CD4-positive, alpha-beta T cell treated with Interleukin-15 for 1 hour (primary cell): ENCODE measurements at places on chromosomes 6 and 20.

GRCh38 chr6:34663831-34664255 is 32.7 kb downstream of the ILRUN start:
- DNase-seq = no peak

DNA sequence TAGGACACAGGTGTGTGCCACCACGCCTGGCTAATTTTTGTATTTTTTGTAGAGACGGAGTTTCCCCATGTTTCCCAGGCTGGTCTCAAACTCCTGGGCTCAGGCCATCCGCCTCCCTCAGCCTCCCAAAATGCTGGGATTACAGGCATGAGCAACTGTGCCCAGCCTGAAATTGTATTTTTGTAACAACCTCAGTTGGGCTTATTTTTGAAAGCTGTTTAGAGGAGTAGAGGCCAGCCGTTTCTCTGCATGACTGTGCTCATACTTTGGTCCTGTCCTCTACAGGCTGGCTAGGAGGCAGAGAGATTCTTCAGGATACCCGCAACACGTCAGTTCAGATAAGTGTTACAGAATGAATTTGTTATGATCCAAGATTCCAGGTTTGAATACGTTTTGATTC is 22.1 kb downstream of the CAGE1 start:
- no peak for DNase-seq

DNA sequence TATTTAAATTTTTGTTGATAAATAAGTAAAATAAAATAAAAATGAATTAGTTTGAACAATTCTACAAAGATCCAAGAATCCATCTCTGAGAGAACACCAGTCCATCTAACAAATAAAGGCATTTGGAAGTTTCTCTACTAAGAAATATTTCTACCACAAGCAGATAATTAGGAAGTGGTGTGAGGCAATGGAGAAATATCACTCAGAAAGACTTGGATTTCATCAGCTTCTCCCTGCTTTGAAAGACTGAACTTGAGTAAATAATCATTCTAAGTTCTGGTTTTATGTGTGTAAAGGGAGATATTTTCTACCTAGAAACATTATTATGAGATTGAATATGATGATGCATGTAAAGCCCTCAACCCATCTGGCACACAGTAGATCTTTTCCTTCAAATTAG is 17.8 kb upstream of the TCF21 start:
- DNase-seq = no peak

GRCh38 chr6:89661559-89661958 is 23.0 kb upstream of the LYRM2 start:
- no peak for DNase-seq

DNA sequence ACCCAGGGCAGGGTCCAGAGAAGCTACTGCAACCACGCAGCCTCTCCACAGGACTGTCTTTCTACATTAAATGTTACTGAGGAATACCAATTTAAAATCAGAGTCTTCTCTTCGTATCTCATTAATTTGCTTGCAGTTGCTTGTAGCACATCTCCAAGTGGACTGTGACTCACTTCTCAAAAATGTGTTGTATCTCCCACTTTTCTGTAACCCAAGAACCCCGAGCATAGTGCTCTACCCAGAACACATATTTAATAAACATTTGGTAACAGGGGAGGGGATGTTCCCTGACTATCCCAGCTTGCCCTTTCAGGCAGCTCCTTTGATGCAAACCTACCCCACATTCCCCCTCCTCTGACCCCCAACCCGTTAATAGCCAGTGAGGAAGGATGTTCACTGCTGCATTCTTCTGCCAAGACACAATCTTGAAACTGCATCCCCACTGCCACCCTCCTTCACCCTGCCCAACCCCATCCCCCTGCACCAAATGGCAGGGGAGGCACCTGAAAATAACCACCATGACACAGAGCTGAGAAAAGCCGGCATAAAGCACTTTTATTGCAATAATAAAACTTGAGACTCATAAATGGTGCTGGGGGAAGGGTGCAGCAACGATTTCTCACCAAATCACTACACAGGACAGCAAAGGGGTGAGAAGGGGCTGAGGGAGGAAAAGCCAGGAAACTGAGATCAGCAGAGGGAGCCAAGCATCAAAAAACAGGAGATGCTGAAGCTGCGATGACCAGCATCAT is 24.2 kb downstream of the FKBP1A start:
- no peak for DNase-seq

GRCh38 chr6:124879110-124879991 is 82.9 kb upstream of the RNF217 start:
- DNase-seq = no peak

- peak; percentile 66 for DNase-seq
These were observed 197.0 kb downstream of the UTRN start for GRCh38 chr6:144482142-144482541.

GRCh38 chr20:31661625-31662371 is 24.1 kb downstream of the COX4I2 start:
- peak; percentile 73 for DNase-seq

DNA sequence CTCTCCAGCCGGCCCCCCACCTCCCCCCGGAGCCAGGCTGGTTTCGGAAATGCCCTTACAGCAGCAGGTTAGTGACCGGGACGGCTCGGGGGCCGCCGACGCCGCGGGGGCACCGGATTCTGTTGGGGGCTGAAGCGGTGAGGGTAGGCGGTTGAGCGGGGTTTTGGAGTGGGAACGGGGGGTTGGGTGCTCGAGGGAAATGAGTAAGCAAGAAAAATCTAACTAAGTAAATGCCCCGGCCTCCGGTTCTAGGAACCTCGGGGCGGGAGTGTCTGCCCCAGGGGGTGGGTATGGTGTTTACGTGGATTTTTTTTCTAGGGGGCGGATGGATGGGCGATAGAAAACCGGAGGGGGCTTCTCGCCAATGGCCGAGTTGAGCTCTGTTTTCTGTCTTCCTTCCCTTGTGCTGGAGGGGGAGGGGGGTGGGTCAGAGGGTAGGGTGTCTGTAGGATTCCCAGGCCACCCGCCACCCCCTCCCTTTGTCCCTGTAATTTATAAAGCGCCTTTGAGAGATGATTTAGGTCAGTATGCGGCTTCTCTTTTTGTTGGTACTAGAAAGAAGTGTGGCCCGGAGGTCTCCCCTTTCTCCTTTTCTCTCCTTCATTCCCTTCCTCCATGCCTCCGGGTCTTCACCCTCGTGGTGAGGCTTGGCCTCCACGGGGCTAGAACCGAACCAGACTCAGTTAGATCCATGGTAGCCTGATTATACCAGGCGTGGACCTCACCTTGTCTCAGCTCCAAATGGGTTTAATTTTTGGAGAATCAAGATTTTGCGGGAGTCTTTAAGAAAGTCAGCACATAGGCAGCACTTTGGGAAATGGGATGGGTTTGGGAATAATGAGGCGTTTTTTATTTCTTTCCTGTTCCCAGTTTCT is 2.3 kb downstream of the E2F3 start:
- peak; percentile 75 for DNase-seq

DNA sequence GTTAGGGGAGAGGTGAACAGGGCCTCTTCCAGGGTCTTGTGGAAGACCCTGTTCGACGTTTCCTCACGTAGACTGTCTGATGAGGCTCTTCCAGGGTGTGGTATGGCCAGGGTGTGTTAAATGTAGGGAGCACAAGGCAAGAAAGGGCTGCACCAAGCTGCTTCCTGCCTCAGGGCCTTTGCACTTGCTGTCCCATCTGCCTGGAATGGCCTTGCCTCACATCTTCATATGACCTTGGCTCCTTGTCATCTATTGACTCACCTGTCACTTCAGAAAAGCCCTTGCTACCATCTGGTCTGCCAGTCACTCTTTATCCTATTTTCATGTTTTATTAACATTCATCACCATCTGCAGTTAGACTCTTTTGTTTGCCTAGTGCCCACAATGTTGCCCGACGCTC is 31.0 kb downstream of the E2F3 start:
- DNase-seq = no peak

- no peak for DNase-seq
These were observed 295.6 kb downstream of the GRIK2 start for GRCh38 chr6:101689156-101689555.

- no peak for DNase-seq
These were observed 21.6 kb downstream of the NAPB start for GRCh38 chr20:23399568-23400241.

- DNase-seq = no peak
These were observed 48.6 kb downstream of the FIG4 start for GRCh38 chr6:109739686-109740085.

DNA sequence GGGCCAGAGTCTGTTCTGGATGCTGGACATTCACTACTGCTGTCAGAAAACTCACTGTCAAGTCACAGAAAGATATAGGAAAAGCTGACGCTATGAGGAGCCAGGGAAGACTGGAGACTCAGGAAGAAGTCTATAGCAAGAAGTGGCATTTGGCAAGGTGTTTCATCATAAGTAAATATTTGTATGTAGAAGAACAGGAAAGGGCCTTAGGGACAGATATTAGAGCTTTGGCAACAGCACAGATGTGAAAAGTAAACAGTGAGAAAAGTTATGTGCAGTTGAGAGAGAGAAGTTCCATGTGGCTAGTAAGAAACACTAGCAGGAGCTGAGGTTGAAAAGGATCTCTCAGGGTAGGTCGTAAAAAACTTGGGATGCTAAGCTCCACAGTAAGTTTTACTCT is 868.9 kb downstream of the PHF3 start:
- DNase-seq = no peak

DNA sequence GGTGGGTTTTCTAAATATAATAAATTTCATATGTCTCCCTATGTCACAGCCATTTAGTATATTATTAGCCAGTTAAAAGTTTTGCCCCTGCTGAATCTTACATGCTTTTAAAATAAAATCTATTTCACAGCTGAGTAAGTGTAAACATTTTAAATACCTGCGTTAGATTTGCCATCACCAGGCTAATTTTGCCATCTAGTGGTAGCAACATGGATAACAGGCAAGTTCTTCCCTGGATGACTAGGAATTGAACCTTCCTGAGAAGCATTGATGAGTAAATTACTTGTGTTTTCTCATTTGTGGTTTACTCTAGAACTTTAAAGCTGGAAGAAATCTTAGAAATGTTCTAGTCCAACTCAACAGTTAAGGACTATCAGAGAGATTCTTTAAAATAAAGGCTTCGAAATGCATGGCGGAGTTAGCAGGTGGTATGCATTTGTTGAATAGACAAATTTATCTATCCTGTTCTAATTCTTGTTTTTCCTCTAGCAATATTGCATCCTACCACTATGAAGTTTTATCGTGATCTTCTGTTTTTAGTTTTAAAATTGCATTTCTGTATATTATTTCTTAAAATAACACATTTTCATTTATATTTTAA is 2.6 kb downstream of the PRSS35 start:
- DNase-seq = no peak
